Activated CD4-positive, CD25-positive, alpha-beta regulatory T cell treated with anti-CD3 and anti-CD28 coated beads, Interleukin-2, amount 50 U/mL, for 24 hours (primary cell): ENCODE measurements at places on chromosomes 3 and 15.

DNA sequence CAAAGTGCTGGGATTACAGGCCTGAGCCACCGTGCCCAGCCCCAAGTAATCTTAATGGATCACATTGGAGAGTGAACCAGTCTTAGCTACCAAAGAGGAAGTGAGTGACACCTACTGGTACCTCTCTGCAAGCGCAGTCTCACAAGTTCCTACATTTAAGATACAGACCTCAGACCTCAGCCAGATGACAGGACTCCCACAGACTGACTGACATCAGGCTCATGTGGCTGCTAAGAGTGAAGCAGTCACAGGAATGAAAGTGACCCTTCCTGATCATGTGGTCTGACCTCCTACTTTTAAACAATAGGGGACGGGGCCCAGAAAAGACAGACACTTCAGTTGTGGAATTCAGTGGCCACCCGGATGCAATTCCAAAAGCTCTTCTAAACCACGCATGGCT lies 36.3 kb upstream of the GNB5 start:
- peak; percentile 94 for ATAC-seq

DNA sequence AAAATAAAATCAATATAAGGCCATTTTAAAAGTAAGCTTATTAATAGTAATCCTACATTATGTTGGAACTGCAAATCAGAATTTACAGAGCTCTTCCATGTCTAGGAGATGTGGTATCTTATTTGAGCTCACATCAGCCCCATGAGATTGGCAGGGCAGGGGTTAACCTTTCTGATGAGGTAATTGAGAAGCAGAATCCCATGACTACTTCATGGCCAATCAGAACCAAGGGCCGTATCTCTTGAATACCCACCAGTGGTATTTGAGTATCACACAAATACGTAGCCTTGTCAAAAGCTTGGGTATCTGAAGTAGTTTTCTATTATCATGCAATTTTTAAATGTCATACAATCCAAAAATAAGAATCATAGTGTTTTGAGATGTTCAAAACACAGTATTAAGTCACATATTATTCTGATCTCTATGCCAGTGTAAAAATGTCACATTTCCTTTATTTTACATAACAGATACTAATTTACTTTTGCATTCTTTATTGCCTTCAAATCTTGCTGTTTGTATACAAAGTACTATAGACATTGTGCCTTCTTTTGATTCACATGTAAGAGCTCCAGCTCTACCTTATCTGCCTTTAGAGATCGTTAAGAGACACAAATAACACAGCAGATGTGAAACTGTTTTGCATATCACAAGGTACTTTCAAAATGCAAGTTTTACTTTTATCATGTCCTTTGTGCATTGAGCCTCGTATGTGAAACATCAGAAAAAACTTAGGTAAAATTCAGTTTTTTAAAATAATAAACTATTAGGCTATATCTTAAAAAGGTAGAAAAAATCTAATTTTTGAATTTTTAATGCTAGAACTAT lies 251.7 kb upstream of the GOLGA6L4 start:
- ATAC-seq = no peak

GRCh38 chr3:105387122-105387751 lies 20.5 kb downstream of the ALCAM start:
- ATAC-seq = no peak

GRCh38 chr3:6551165-6551564 lies 309.8 kb upstream of the GRM7 start:
- no peak for ATAC-seq

DNA sequence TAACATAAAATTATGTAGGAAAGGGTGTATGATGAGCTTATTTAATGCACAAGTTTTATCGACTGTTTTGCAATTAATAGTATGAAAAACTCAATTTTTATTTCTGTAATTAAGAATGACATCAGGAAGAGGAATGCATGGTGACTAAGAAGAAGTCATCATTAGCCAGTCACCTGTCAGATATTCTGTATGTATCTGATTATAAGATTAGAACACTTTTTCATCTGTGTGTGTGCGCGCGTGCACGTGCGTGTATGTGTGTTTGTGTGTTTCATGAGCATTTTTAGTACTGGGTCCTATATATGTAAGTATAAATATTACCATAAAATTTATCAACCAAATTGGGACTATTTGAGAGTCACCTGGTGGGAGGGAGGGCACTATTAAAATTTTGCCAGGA lies 5.0 kb upstream of the ABHD2 start:
- no peak for ATAC-seq

DNA sequence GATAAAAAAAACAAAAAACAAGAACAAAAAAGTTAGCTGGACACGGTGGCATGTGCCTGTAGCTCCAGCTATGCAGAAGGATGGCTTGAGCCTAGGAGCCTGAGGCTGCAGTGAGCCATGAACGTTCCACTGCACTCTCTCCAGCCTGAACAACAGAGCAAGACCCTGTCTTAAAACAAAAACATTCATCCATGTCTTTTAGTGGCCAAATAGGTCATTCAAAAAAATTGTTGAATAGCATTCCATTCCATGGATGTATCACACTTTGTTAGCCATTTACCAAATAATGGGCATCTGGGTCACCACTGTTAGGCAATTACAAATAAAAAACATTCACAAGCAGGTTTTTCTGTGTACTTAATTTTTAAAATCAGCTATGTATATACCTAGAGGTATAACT lies 139.7 kb downstream of the STAG1 start:
- no peak for ATAC-seq

DNA sequence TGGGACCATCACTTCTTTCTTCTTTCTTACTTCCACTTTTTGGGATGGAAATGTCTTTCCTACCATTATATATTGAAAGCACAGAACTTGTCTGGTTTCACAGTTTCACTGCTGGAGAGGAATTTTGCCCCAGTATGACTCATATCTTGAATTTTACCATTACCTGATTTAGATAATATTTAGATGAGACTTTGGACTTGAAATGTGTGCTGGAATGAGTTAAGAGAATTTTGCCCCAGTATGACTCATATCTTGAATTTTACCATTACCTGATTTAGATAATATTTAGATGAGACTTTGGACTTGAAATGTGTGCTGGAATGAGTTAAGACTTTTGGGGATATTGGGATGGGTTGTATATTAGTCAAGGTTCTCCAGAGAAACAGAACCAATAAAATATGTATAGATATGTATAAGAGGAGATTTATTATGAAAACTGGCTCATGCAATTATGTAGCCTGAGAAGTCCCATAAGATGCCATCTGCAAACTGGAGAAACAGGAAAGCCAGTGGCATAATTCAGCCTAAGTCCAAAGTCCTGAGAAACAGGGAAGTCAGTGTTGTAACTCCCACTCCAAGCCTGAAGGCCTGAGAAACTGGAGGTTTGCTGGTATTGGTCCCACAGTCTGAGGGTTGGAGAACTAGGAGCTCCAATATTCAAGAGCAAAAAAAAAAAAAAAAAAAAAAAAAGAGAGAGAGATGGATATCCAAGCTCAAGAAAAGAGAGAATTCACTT lies 1029.2 kb downstream of the EPHA3 start:
- no peak for ATAC-seq

- no peak for ATAC-seq
Measured at GRCh38 chr3:189233225-189233858, 61.6 kb downstream of the TPRG1 start.

GRCh38 chr3:172557515-172558220 lies 34.4 kb upstream of the TNFSF10 start:
- no peak for ATAC-seq

- ATAC-seq = peak; percentile 9
Measured at GRCh38 chr3:66778777-66779176, 219.3 kb upstream of the KBTBD8 start.

GRCh38 chr15:63083541-63083940 lies 38.1 kb upstream of the LACTB start:
- ATAC-seq = no peak

GRCh38 chr15:98147415-98147814 lies 186.9 kb downstream of the ARRDC4 start:
- ATAC-seq = no peak

DNA sequence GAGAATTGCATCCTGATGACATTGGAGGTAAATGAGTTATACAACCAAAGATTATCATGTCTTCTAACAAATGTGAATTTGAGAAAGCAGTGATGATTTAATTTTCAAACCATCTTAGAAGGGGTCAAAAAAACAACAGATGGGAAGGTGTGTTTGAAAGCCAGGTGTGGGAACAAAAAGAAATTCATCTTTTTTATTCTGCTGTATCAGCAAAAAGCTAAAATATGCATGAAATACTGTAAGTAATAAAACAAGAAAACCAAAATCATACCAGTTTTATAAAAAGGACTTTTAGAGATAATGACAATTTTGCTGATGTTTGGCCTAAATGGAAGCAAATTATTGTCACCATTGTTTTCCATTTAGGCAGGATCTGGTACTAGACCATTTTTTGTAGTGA lies 145.5 kb downstream of the FBN1 start:
- no peak for ATAC-seq

DNA sequence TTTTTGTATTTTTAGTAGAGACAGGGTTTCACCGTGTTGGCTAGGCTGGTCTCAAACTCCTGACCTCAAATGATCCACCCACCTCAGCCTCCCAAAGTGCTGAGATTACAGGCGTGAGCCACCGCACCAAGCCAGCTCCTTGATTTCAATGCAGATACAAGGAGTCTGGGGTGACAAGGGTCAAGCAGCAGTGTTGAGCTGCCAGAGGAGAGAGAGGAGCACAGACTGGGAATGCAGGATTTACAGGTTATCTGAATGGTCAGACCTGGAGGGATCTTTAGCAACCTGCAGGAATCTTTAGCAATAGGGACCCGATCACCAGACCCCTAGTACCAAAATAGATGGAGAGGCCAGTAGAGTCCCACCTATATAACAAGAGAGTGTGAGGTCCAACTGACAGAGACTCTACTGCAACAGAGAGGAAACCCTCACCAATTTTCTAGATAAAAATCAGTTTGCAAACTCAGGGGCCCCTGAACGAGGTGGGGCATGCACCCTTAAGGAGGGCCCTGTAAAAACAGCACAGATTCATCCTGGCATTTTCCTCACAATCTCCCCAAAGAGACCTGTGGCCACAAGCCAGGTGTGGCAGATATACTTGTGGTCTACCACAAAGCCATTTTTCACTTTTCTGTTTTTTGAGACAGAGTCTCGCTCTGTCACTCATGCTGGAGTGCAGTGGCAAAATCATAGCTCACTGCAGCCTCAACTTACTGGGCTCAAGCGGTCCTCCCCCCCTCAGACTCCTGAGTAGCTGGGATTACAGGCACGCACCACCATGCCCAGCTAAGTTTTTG lies 10.7 kb upstream of the SHISA5 start:
- ATAC-seq = no peak

DNA sequence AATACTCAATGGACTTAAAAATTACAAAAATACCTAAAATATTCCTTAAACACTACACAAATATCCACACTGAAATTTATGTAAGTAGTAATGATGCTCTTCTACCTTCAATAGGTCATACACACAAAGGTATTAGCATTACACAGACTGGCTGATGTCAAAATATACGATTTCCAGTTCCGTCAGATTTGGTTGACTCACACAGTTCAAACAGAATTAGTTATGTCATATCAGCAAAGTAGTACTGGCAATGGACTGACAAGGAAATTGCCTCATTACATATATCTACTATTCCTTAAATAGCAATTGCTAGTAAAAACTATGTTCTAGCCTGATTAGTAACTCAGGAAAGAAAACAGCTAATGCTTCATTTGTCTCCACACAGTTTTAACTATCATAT lies 70.8 kb downstream of the ADAM10 start:
- no peak for ATAC-seq

GRCh38 chr3:130761730-130762311 lies 15.2 kb upstream of the PIK3R4 start:
- no peak for ATAC-seq

DNA sequence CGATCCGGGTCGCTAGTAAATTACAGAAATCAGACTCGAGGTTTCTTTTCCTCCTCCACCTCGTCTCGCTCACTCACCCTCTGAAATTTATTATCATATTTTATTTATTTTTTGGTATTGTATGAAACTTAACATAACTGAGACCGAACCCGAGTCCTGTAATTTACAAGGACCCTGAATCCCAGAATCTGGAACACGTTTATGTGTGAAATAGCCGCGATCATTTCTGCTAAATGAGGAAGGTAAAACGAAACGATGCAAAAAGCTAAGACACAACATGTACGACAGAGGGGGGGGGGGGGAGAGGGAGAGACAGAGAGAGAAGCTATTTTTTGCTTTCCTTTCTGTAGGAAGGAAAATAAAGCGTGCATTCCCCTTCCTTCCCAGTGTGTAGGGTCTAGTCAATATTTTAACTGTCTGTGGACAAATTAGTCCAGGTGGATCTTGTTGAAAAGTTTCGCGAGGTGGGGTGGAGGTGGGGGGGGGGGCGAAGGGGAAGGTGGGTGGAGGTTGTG lies 1.6 kb downstream of the BBX start:
- no peak for ATAC-seq

GRCh38 chr15:100049483-100049882 lies 292.3 kb downstream of the ADAMTS17 start:
- ATAC-seq = no peak

- ATAC-seq = no peak
Measured at GRCh38 chr15:56869573-56869972, 48.9 kb upstream of the TCF12 start.

GRCh38 chr15:86541540-86541939 lies 461.9 kb downstream of the AGBL1 start:
- no peak for ATAC-seq

- no peak for ATAC-seq
Measured at GRCh38 chr3:50172626-50173220, 17.6 kb downstream of the SEMA3F start.

GRCh38 chr15:47445723-47446392 lies 271.4 kb upstream of the SEMA6D start:
- ATAC-seq = no peak

DNA sequence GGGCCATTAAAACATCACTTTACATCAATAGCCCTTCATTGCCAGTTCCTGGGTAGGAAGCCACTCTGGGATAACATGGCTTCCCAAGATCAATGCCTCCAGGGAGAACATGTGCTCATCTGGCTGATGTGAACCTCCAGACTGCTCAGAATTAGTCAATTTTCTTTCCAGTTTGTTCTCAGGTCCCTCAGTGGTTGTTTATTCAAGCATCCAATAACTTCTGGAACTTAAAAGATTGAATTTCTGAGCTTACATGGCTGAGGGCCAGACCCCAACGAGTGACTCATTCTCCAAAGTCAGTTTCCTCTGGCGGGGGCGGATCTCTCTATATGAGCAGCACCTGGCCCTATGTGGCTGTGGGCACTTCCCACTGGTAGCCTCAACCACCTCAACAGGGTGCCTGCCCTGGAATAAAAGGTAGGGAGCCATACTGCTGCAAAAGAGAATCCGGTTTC lies 34.0 kb downstream of the LYZL4 start:
- peak; percentile 58 for ATAC-seq
